ENCODE measurements at places on chromosomes 6 and 20.

DNA sequence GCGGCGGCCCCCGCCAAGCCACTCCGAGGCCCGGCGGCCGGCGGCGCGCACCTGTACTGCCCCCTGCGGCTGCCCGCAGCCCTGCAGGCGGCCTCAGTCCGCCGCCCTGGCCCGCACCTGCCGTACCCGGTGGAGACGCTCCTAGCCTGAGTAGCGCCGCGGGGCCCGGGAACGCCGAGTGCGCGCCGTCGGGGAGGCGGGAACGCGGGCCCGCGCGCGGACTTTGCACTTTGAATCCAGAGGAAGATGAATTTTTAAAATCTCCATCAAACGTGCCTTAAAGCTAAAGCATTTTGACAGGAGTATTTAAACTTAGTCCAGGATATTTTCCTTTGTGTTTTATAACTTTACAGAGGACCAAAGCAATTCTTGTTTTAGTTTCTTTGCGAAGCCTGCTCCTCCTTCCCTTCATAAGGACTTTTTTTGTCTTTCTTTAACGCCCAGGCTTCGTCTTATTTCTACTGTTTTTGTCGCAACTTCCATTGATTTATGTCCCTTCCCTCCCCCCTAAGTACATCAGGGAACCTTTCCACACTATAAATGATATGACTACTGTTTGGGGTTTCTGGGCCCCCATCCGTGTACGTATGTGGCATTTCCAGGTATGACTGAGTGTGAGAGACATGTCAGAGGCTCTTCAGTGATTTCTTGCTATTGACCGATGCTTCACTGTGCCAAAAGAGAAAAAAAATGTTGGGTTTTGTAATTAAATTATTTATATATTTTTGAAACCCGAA lies 2.0 kb downstream of the FOXQ1 start:
- DNase-seq = no peak

GRCh38 chr6:150298676-150299075 lies 70.1 kb upstream of the IYD start:
- no peak for DNase-seq

- no peak for DNase-seq
These were observed 174.4 kb downstream of the OGFRL1 start for GRCh38 chr6:71463061-71463460.

GRCh38 chr6:155121699-155122098 lies 126.6 kb downstream of the TIAM2 start:
- no peak for DNase-seq

- DNase-seq = no peak
These were observed 32.7 kb upstream of the PSMF1 start for GRCh38 chr20:1085492-1086276.

DNA sequence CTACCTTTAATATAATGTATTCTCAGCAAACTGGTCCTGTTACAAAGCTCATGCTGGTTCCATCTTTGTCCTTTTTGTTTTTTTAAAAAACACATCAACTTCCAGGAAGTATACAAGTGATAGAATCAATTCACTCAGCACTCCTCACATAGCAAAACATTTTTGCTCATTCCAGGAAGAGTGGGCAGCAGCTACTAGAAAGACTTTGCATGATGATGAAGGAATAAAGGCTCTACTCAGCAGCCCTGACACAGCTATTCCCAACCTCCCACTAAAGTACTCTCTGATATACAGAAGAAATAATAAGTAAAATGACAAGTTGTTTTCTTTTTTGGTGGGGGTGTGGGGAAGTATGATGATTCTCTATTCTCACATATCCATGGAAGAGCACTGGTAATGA lies 61.2 kb downstream of the RGS17 start:
- DNase-seq = no peak

DNA sequence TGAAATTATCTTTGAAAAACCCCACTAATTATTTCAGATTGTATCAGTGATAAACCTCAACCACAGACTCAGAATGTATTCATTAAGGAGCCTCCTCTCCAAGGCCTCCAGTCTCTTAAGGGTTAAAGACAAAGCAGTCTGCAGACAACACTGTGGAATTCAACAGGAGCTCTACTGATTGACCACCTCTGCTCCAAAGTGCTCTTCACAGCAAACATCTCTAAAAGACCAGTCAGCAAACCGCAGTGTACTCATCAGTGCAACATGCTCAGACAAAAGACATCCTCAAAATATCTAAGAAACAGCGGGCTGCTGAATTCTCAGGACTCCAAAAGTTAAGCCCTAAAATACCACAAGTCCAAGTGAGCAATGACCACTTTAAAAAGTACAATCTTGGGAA lies 42.0 kb downstream of the UQCC1 start:
- DNase-seq = no peak

DNA sequence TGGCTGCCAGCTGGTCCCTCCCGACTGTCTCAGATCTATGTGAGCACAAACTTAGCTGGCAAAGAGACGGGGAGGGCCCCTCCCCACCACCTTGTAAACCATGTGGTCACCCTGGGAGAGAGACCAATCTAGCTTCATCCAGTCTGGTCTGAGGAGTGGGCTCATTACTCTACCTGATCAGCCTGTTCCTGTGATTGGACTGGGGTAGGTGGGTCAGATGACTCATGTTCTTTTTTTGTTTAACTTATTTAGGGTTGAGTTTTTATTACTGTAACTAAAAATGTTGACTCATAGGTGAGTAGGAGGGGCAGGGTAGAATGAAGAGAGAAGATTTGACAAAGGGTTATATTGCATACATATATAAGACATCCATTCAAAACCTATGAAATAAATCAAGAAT lies 4.7 kb downstream of the GSTA4 start:
- no peak for DNase-seq

GRCh38 chr6:20931093-20931492 lies 396.8 kb downstream of the CDKAL1 start:
- DNase-seq = no peak

DNA sequence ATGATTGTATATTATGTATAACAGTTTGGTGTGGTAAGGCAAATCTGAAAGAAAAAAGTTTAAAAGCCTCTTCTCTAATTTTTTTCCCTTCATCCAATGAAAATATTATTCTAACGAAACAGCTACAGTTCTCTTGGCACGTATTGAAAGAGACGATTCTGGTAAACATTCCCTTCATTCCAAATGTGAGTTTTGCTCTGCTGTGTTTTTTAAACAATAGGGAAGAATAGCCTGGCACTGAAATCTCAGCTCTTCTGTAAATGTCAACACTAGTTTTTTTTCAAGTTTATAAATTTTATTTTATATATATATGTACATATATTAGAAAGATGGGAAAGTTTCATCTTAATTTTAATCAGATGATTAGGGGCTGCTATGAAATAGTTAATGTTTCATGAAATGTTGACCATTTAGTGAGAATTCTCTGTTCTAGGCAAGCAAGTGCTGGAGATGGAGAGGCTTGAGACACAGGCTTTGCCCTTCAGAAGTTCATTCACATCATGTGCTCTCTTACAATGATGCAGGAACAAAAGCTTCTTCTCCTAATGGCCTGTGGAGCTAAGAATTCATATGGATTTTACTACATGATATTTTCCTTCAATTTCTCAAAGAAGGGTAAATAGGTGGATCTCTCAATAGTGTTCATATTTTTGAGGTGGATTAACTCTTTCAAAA lies 4.1 kb downstream of the PAQR8 start:
- no peak for DNase-seq

- DNase-seq = no peak
These were observed at the start of gene GFRA4 for GRCh38 chr20:3663031-3663701. Gene GFRA4 (minus strand): TSS chr20:3663399. CDS start chr20:3663399, 0 bp downstream.

GRCh38 chr6:125310994-125311649 lies 9.4 kb upstream of the HDDC2 start:
- no peak for DNase-seq

- no peak for DNase-seq
These were observed 110.4 kb upstream of the ARMC2 start for GRCh38 chr6:108737594-108738546.

DNA sequence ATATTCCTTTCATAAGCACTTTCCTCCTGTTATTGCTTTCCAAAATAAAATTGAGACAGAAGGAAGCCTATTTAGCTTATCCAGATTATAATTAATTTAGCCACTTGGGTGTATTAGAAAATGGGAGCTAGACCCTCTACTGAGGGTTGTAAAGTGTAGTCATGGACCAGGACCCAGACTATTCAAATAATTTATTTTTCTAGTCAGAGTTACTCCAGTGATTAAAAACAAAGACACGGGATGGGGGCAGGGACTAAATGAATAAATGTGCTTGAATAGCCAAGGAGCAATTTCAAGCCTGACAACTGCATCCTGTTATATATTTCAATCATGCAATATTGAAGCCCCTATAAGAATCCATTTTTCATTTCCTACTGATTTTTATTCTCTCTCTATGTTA lies 41.6 kb downstream of the KLHL32 start:
- no peak for DNase-seq

GRCh38 chr20:57616143-57616951 lies 3.9 kb downstream of the ZBP1 start:
- no peak for DNase-seq

DNA sequence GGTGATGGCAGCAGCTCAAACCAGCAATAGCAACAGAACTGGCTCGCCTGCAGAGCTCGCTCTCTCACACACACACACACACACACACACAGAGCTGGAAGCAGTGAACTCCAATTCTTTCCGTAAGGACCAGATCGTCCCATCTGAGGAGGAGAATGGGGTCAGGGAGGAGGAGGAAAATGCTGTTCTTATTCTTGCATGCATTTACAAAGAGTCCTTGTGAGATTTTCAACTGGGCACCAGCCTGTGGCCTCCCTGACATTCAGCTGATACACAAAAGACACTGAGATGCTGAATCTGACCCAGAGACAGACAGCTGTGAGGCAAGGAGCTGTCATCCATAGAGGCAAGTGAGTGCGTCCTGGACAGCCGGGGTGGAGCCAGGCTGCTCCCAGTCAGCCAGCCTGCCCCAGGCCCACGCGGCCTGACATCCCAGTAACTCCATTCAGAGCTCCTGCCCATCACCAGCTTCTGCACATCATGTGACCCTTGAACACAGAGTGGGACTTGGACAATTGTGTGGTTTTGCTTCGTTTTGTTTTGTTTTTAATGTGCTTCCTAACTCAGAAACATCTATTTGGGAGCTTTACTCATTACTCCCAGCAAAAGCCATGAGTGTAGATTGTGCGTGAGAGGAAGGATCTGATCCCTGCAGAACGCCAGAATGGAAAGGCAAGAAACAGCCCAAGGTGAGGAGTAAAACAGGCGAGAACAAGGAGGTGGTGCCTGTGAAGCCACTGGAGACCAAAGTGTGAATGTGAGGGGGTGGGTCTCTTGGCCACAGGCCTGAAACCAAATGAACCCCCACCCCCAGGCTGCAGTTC lies 2.1 kb downstream of the SERPINB9 start:
- no peak for DNase-seq

DNA sequence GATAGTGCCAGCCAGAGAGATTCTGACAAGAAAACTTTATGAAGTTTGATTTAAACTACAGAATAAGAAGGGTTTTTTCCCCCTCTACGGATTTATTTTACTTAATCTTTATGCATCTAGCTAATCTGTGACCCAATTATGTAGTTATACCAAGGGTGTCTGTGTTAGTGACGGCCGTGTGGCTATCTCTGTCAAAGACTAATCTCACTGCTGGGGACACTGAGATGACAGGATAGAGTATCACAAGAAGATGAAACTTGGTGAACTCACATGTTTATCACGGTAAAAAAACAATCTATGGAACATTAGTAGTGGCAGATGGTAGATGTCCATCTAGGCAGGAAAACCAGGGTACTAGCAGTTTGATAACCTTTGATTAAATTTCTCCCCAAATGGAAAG lies 149.7 kb downstream of the AHI1 start:
- no peak for DNase-seq

DNA sequence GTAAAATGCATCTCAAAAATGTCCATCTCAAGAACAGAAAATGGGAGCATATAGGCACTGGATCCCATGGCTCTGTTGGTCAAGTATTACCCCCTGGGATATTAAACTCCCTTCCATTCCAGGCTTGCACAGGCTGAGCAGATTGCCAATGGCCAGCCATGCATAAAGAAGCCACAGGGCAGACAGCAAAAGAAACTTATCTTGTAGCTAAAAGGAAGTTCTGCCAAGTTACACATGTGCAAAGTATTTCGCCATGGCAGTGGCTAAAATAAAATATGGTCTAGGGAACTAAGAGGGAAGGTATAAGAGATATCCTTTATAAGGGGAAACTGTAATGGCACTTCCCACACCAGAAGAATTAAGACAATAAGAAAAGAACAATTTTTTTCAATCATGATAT lies 415.6 kb upstream of the BTBD3 start:
- DNase-seq = no peak

DNA sequence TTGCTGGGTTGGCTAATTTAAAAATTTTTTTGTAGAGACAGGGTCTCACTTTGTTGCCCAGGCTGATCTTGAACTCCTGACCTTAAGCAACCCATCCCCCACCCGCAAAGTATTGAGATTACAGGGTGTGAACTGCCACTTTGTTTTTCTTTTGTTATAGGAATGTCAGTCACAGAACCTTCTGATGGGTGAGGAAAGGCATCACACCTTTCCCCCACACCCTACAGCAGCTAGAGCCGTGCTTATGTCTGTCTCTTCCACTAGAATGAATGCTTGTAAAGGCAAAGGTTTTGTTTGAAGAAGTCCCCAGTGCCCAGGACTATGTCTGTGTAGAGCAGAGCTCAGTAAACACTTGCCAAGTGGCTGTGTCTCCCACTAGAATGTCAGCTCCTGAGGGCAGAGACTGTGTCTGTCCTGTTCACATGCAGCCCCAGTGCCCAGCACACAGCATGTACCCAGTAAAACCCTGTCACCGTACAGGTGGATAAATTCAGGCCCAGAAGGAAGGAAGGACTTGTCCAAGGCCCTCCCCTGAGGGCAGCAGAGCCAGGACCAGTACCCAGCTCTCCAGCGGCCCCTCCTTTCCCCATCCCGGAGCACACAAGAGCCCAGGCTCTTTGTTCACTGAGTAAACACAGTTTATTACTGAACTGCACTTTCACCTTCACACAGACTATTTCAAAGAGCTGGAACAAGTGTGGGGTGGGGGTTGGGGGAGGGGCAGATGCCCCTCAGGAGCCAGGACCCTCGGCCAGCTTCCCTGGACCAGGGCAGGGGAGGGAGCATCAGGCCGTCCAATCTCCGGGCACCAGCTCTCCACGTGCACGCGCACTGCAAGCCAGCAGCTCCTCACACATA lies 26.4 kb downstream of the COX4I2 start:
- no peak for DNase-seq

DNA sequence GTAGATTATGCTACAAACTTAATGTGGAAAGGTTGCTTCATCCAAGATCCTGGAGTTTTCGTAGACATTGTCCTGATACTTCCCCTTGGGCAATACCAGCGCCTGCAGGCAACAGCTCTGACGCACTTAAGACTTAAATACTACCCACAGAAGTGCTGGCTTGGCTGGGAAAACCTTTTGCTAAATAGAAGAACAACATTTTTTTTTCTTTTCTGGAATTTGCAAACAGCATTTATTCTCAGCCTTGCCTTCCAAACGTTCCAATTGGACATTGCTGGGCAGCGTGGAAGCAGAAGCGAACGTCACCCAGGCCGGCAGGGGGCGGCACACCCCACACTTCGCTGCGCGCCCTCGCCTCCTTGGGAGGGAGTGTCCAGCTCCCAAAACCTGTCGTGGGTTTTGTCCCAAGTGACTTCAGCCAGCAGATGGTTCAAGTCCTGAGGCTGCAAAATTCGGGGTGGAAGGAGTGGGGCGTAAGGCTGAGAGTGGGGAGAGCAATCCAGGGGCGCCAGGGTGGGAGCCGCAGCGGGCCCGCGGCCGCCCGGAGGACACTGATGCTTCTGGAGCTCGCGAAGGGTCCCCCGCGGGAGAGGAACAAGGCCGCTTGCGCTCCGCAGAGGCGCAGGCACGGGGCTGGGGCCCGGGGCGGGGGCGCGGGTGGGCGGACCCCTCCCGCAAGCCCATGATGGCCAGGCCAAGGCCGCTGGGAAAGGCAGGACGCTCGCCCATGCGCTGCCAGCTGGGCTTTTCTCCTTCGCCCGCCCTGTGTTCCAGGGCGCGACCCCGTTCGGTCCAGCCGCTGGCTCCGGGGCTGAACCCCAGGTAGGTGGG lies 60.8 kb upstream of the MAP3K4 start:
- DNase-seq = peak; percentile 38
